ENCODE measurements at places on chromosomes 16 and 17.
A peak's percentile ranks its signal among the peaks of the same experiment; 100 is the strongest.

DNA sequence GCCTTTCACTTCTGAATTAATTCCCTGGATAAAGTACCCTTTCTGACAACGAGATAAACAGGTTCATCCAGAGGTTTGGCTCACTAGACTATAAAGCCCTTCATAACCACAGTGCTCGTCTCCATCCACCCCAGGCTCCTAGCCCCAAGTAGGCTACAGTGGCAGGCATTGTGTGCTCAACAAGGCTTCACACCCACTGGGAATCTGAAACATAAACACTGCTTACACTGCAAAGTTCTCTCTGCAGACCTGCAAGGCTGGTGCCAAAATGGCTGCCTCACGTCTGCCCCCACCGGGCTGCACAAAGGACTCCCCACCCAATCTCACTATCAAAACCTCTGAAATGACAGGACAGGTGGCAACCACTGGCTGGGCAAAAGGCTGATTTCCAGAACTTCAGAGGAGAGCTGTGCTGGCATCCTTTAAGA is 5.1 kb upstream of the HLF start:
- no peak for ATAC-seq

DNA sequence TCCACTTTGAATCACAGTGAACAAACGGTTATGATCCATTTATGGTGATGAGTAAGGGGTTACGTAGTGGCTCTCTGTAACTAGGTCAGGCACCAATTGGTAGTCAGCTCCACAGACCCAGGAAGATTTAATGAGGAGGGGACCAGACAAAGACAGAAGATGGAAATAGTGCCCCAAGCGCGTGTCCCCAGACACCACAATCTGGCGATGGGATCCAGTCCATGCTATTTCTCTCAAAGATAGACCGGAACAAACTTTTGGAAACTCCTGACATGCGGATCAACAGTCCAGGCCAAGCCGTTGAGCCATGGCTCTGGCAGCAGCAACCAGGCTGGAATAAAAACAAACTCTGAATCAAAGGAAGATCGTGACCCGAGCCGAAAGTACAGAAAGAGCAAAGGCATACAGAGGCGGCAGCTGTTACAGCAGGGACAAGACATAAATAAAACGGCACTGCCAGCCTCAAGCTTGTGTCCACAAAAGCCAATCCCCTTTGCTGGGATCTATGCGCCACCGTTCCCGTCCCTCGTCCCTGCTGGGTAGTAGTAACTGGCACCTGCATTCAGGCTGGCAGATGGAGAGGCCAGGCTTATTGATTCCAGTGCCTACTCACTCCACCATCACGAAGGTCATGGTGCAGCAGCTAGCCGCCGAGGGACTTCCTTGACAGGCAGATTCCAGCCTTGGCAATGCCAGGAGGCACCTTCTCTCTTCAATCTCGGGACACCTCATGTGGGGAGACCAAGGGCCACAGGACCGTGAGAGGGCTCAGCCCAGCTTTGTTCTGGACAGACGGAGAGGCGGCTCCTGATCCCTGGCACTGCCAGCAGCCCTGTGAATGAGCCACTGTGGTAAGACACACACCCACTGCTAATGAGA is 50.2 kb downstream of the CDH11 start:
- no peak for ATAC-seq

DNA sequence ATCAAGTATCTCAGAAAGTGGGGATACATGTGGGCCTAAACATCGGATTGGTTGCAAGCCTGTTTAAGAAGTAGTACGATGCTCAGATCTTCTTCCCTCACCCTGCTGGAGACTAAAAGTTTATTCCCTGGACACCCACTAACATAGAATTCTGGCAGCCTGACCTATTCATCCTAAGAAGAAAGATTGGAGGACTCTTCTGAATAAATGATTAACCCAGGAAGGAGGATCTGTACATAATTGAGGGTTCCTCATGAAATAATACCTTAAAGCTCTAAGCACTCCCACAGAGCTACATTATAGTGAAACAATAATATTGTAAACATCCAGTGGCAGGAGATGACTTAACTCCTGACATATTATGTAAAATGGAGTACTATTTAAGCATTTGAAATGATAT is 111.7 kb downstream of the NLK start:
- ATAC-seq: no peak

DNA sequence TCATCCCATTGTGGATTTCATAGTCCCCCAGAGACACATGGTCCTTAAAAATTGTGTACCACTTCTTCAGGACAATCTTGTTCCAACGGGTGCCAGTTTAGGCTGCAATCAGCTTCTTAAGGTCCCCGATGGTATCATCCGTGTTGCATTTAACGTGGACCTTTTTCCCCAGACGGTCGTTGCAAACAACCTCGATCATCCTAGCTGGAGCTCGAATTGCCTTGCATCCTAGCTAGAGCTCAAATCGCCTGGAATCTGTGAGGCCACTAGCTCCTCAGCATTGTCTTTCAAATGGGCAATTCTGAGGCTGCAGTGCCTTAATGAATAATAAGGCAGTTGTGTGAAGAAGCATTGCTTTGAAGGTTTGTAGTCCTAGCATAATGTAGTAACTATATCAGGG is 37.7 kb upstream of the RHBDL3 start:
- no peak for ATAC-seq

DNA sequence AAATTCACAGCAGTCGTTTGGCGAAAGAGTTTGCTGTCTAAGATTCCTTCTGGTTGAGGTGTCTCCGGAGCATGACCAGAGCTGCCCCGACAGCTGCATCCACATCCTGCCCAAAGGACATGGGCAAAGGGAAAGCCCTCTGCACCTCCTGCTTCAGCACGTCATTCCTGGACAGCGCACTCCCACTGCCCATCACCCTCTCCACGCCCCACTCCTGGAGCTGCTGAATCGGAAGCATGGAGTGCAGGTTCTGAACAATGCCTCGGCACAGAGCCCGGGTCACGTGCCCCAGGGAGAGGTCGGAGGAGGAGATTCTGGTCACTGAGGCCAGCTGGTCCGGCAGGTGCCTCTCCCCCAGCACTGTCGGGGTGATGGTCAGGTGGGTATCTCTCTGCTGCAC is 1.3 kb upstream of the TRPV1 start:
- ATAC-seq: no peak

GRCh38 chr17:49316889-49317675 is 45.0 kb downstream of the ZNF652 start:
- no peak for ATAC-seq

DNA sequence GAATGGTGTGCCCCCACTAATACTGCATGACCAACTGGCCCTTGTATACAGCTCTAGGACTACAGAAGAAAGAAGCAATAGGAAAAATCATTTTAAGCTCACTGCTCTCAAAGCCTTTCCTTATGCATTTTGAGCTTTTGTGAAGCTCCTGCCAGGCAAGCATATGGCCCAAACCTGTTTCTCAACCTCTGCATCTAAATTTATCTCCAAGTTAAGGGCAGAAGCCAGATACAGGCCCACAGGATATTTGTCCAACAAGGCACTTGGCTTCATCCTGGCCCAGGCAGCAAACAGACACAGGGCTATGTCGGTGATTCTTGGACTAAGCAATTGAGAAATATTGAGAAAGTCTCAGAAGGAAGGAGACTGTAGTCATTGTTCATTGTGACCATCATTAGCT is 43.9 kb downstream of the CCT6B start:
- no peak for ATAC-seq

GRCh38 chr17:30173649-30174048 is 57.0 kb downstream of the NSRP1 start:
- ATAC-seq: peak; percentile 93

GRCh38 chr17:55321427-55322060 is 56.8 kb downstream of the HLF start:
- ATAC-seq: no peak

GRCh38 chr16:55100100-55100499 is 169.4 kb downstream of the IRX5 start:
- ATAC-seq: no peak

DNA sequence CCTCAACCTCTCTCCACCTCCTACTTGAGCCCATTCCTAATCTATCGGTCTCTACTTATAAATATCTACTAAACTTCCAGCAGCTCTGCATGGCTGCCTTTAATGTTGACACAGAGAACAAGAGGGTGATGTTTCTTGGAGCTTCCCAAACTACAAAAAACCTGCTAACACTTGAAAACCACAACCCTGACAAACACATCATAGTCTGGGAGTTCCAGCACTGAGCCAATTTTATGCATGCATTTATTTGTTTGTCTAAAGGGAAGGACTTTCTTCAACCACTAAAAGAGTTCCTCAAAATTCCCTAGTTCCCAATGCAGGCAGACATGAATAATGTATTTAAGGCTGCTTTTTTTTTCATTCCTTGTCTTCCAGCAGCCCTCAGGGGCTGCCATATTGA is 331.8 kb upstream of the XYLT1 start:
- no peak for ATAC-seq

DNA sequence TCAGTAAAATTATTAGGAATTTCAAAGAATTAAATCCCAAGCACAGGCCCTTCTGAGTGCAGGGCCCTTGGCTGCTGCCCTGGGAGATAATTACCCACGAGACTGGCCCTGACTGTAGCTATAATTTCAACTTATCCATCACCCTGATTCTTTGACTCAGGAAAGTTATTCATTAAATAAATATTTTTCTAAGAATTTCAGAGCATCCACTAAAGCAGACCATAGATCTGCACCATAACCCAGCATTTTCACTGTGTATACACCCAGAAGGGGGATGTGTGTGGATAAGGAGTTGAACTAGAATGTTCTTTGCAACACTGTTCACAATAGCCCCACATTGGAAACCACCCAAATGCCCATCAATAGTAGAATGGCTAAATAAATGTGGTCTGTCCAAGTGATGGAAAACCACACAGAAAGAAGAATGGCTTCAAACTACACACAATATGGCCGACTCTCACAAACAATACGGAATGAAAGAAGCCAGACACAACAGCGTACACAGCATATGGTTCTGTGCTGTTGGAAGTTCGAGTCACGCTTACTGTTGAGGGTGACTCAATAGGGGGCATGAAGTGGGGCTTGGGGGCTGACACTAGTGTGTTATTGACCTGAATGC is 33.9 kb upstream of the MEAK7 start:
- ATAC-seq: no peak

DNA sequence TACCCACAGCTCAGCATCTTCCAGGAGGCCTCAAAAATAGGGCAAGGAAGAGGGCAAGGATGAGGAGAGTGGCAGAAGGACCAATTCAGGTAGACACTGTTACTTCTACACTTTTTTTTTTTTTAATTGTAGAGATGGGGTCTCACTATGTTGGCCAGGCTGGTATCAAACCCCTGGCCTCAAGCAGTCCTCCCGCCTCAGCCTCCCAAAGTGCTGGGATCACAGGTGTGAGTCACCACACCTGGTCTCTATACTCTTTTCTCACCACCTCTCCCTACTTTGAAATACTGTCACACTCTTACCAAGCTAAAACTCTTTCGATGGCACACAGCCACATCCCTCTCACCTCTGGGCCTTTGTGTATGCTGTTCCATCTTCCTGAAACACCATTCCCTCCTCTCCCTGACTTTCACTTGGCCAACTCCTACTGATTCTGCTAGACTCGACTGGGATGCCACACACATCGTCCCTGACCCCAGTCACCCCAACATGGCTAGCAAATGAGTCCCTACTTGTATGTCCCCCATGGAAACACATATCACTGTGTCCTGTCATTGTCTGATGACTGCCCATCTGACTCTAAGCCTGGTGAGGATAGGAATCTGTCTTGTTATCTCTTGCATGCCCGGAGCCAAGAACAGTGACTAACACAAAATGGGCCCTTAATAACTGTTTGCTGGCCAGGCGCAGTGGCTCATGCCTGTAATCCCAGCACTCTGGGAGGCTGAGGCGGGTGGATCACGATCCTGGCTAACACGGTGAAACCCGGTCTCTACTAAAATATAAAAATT is 7.2 kb upstream of the SLC43A2 start:
- no peak for ATAC-seq

DNA sequence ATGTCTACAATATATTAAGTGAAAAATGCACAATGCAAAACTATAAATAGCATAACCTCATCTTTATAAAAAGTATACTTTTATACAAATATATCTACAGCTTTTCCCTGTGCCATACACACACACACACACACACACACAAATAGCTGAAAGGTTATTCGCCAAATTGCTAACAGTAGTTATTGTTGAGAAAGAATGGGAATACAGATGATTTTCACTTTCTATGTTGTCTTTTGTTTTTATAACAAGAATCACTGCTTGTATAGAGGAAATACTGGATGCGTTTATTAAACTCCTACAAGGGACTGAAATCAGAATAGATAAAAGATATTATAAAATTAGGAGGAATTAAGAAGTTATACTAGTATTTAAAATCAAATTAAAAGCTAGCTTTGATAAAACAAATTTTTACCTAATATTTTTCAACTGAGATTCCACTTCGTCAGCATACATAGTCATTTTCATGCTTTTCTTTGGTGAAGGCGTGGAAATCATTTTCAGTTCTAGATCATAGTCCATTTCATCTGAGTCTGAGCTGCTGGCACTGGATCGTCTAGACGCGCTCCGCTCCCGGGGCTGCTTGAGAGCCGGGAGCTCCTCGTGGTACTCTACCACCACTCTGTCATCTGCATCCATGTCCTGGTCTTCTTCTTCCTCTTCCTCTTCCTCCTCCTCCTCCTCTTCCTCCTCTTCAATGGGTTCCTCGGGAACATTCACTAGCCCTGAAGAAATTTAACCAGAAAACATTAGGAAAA is 17.0 kb upstream of the ITGAE start:
- ATAC-seq: no peak

- ATAC-seq: peak; percentile 91
Measured at GRCh38 chr17:55067697-55068439, 99.3 kb downstream of the STXBP4 start.

DNA sequence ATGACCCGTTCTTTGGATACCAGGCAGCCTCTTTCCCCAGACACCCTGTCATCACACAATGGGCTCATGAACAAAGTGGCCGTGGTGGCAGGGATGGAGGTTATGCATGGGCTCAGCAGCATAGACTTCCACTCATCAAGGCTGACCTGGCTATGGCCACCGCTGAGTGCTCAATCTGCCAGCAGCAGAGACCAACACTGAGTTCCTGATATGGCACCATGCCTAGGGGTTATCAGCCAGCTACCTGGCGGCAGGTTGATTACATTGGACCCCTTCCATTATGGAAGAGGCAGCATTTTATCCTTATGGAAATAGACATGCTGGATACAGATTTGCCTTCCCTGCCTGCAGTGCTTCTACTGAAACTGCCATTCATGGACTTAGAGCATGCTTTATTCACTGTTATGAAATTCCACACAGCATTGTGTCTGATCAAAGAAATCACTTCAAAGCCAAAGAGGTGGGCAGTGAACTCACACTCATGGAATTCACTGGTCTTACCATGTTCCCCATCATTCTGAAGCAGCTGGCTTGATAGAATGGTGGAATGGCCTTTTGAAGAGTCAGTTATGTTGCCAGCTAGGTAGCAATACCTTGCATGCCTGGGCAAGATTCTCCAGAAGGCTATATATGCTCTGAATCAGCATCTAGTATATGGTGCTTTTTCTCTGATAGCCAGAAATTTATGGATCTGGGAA is 160.6 kb downstream of the PRKCB start:
- ATAC-seq: no peak

- ATAC-seq: no peak
Measured at GRCh38 chr17:80296221-80296620, 35.6 kb downstream of the RNF213 start.

GRCh38 chr16:57266531-57267260 is 17.8 kb downstream of the PLLP start:
- peak; percentile 21 for ATAC-seq

GRCh38 chr16:80552277-80552676 is 11.5 kb downstream of the DYNLRB2 start:
- no peak for ATAC-seq

GRCh38 chr17:40331743-40332641 is 23.0 kb downstream of the RARA start:
- no peak for ATAC-seq

Data from activated CD4-positive, CD25-positive, alpha-beta regulatory T cell treated with anti-CD3 and anti-CD28 coated beads, Interleukin-2, amount 50 U/mL, for 24 hours (primary cell).